ENCODE measurements at places on chromosomes 2 and 18.

DNA sequence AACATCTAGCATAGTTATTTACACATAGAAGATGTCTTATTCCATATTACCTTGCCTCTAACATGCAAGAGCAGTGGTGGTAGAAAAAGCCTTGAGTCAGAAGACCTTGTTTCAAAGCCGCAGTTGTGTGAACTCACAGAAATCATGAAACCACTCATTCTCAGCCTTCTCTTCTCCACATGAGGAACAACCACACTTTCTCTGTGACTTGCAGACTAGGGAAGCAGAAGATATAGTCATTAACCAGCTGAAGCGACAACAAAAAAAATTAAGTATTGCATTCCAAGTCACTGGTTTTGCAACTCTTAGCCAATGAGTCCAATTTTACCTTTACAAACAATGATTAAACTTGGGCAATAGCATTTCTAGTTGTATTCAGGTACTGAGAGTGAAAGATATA, 19.0 kb downstream of the TWSG1 start:
- peak; percentile 23 for DNase-seq

GRCh38 chr2:200270732-200271131, 35.8 kb upstream of the SPATS2L start:
- no peak for DNase-seq

- DNase-seq = no peak
Measured at GRCh38 chr2:146461068-146461467, 1383.8 kb upstream of the ACVR2A start.

GRCh38 chr2:160467086-160467485, 26.5 kb downstream of the RBMS1 start:
- DNase-seq = no peak

GRCh38 chr2:195408811-195409210, 248.2 kb upstream of the SLC39A10 start:
- DNase-seq = no peak

GRCh38 chr18:7824970-7825369, 257.9 kb downstream of the PTPRM start:
- DNase-seq = no peak

DNA sequence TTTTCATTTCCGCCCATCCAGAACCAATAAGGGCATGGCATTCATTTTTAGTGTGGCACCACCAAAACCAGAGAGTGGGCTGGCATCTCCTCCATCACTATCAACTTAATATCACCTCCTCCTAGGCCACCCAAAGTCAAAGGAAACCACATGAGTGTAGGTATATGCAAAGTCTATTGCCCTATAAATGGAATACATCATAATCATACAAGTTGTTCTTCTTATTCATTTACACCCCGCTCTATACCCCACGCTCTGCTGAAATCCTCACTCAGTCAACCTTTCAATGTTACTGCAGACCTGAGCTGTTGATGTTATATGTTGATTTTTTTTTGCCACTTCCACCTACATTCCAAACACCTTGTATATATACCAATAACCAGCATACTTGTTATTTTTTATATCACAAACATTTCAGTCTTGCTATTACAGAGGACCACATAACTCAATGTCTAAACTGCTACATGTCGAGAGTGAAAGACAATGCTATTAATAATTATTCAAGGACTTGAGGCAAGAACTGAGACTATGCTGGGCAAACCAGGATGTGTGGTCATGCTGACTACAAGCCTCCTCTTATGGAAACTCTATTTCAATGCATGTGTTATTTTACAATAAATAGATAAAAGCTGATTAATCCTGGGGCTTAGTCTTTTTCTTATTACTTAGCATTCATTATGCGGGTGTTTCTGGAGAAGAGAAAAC, 466.5 kb upstream of the ID2 start:
- no peak for DNase-seq

All from epithelial cell of proximal tubule (primary cell).